ENCODE measurements at places on chromosomes 6 and 20.

DNA sequence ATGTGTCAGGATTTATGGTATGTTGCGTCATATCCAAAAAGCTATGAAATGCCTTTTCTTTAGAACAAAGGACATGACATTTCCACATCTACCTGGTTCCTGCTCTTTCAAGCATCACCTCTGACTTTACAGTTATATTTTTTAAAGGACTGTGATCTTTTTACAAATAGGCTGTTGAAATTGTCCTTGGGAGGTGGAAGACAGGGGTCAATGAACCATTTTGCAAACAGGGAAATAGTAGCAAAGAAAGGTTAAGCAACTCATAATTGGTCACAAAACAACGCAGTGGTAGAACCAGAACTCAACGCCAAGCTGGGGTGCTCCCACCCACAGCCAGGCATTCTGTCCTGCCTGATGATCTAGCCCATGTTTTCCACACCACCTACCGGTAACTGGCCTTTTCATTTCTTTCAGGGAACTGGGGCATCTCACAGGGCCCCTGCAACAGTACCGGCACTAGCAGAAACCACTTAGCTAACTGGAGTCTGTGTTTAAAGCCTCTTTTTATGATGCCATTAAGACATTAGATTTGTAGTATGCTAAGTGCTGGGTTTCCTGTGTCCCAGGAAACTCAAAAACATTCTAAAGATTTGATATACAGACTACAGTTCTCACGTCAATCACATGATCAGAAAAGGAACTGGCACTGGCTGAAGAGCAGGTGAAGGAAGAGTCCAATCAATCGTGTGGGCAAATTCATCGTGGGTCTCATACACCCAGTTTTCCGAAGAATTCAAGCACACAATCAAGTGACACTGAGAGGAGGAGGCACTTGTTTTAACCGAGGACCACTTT, 13.9 kb downstream of the ZNF217 start:
- DNase-seq, result peak; percentile 76

DNA sequence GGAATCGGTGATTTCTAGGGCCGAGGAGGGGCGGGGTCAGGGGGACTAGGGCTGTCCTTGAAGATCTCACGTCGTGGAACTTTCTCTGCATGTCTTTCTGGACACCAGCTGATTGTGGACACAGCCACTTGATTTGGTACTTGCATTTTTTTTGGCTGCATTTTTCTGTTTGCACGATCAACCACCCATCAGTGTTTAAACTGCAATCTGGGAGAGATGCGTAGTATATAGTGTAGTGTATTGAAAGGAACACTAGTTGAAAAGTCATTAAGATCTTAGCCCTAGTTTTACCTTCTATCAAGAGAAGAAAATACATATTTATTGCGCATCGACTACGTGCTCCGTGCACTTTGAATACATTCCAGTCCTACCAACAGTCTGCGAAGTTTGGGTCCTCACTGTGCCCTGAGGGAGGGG, 657 bp downstream of the NT5DC1 start:
- no peak for DNase-seq

- no peak for DNase-seq
Observed at GRCh38 chr6:150099546-150099945, 30.6 kb upstream of the ULBP3 start.

- DNase-seq, result no peak
Observed at GRCh38 chr20:43899274-43900120, 15.2 kb upstream of the TOX2 start.

GRCh38 chr6:2081155-2082138, 164.0 kb downstream of the GMDS start:
- DNase-seq, result no peak

DNA sequence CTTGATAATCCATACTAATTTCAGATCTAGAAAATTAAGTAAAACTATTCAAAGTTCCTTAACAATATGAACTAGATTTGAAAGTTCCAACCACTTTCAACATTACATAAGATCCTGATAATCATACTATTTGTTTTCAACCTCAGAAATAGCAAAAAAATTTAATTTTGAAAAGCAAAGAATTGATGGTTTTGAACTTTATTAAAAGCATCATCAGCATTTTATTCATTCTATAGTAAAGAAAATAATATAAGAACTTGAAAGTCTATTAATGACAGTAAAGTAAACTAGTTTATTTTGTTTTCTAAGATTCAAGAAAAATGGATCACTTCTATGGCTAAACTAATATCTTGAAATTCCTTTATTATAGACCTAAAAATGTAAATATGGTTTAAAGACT, 26.8 kb downstream of the EYS start:
- DNase-seq, result no peak

- peak; percentile 89 for DNase-seq
Observed at GRCh38 chr6:84618836-84619235, 145.6 kb downstream of the TBX18 start.

GRCh38 chr20:41119614-41120561, 17.5 kb upstream of the PLCG1 start:
- no peak for DNase-seq

DNA sequence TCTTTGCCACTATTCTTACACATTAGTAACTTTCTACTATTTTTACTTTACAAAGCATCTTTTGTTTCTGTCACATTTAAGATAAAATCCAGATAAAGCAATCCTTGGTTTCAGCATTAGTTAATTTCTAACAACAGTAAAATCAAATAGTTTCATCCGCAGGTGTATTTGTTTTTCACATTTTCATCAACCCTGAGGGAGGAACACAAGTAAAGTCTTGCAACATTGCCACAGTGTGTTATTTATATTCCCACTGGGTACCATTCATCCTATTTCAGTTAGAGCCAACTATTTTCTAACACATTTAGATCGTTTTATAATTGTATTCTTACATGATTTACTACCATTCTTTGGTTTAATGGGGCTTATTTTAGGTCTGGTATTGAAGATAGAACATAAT, 908.7 kb upstream of the CITED2 start:
- DNase-seq, result no peak

GRCh38 chr6:53426667-53427270, 78.0 kb upstream of the ELOVL5 start:
- no peak for DNase-seq

DNA sequence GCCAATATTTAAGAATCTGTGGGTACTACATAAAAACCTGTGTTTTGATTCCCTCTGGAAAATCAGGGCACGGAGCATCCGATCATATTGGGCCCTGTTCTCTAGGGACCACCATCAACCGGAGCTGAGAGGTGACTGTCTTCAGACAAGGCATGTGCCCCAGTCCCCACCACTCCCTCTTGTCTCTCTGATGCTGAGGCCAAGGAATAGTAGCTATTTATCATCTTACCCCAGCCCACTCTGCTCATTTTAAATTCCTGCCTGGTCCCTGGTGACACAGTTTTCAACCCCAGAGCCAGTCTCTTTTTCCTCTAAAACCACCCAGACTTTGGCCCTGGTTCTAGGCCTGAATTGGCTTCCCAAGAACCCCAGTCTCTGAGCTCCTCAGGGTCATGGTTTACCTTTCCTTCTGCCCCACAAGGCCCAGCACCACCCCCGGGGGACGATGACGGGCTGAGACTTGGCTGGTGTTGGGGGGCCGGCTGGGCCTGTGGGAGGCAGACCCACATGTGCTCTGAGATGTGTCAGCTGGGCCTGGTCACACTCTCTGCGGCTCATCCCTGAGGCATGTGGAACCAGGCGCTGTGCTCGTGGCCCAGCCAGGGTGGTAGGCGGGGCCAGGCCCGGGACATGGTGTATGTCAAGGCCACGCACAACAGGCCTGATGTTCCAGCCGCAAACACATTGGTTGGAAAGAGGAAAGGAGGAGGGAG, 114.4 kb downstream of the CEBPB start:
- DNase-seq, result peak; percentile 97

- no peak for DNase-seq
Observed at GRCh38 chr20:36112112-36112511, 42.4 kb upstream of the EPB41L1 start.

- DNase-seq, result no peak
Observed at GRCh38 chr20:62119591-62120364, 2.5 kb upstream of the LSM14B start.

DNA sequence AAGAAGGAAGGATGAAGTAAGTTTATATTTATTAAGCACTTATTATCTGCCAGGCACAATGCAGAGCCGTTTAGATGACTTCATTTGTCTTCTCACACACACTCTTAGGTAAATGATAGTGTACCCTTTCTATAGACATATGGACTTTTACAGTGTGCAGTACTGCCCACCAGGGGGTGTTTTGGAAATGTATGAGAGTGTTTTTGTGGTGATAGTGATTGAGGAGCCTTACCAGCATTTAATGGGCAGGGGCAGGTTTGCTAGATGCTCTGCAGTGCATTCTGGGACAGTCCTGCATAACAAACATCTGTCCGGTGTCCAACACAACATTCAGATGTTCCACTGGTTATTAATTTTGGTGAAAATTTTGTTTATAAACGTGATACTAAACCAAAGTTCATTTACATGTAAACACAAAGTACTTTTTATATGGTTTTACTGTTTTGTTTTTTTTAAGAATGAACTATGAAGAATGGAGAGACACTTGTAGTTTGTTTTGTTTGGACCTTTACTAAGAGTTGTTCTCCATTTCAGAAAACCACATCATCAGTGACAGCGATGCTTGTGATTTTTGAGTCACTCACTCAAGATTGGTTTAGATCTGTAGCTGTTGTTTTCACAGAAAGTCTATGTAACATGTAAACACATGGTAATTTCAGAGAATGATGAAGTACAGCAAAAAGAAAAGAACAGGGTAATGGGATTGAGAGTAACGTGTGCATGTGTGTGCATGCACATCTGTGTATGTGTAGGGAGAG, 19.9 kb downstream of the KCNS1 start:
- peak; percentile 31 for DNase-seq

- peak; percentile 67 for DNase-seq
Observed at GRCh38 chr6:82371799-82372546, 8.4 kb downstream of the TPBG start.

DNA sequence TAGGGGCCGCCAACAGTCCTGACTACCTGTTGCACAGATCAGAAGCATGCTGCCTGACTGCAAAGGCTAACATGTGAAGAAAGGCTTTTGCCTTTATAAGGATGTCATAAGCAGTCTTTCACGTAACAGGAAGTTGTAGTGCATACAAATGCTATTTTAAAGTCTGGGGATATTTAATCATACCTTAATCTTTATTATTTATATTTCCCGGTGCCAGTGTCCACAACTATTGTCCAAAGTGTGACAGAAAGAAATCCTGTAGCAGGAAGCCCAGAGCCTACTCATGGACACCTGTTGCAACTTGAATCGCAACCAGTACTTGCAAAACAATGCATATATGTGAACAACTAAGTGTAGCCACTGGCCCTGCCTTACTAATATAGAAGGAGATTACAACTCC, 235.8 kb downstream of the ALDH8A1 start:
- DNase-seq, result no peak

- DNase-seq, result peak; percentile 92
Observed at GRCh38 chr20:36116807-36117441, 37.6 kb upstream of the EPB41L1 start.

DNA sequence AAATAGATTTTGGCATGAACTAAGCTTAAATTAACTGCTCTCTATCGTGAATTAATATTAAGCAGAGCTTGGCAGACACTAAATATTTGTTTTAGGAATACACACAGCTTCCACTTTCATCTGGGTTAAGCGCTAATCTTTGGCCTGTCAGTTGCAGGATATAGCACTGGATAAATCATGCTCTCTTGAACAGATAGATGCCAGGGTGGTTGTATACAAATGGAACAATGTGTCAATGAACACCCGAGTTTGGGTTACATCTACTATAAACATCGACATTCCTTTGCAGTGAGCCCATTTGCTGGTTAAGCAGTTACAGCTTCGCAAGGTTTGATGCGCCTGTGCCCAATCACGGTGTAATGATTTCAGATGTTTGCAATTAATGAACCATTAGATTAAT, 338.2 kb upstream of the ZFP64 start:
- DNase-seq, result peak; percentile 19

DNA sequence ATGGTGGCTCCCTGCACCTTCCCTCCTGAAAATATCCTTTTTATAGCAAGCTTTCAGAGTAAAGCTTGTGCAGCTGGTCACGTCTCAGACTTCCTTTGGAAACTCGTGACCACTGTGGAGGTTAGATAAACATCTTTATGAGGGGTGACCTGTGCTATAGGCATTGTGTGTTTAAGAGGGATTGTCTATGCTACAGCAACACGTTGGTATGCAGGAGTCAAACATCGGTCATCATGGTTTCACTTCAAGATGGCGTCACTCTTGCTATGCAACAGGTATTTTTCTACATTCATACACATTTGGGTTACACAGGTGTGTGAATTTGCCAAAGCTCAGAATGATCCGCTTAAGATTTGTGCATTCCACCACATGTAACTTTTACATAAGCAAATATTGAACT, 14.6 kb upstream of the BLCAP start:
- DNase-seq, result no peak

DNA sequence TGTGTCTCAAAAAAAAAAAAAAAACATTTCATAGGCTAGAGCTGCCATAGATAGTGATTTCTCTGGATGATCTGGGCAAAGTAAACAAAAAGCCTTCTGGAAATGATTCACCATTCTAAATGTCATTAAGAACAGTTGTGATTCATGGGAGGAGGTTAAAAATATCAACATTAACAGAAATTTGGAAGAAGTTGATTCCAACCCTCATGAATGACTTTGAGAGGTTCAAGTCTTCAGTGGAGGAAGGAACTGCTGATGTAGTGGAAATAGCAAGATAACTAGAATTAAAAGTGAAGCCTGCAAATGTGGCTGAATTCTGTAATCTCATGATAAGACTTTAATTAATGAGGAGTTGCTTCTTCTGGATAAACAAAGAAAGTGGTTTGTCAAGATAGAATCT, 26.8 kb upstream of the MMP24 start:
- DNase-seq, result peak; percentile 31

- peak; percentile 80 for DNase-seq
Observed at GRCh38 chr6:35370785-35371493, 28.6 kb downstream of the PPARD start.

DNA sequence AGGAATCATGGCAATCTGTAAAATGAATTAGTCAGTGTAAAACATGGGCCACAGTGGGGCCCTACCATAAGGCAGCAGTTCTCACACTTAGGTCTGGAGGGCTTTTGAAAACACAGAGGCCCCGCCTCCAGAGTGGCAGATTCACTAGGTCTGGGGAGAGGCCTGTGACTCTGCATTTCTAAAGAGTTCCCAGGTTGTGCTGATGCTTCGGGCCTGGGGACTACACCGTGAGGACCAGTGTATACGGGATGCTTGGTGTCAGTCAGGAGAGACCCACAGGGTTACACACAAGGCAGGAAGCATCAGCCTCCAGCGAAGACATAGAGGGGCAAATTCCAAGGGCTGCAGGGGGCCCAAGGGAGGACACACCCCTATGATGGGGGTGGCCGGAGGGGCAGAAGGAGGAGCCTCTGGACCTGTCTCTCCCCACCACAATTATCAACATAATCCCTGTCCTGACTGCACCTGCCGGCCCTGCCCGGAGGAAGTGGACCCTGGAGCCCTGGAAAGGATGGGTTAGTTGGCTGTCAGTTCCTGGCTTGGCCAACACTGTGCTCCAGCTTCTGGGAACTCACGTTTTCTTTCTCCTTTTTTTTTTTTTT, 46.7 kb downstream of the FGD2 start:
- DNase-seq, result peak; percentile 22

- no peak for DNase-seq
Observed at GRCh38 chr6:34181908-34182307, 36.0 kb upstream of the GRM4 start.
